DND-41 (cell line): ENCODE measurements at places on chromosomes 5 and 9.

DNA sequence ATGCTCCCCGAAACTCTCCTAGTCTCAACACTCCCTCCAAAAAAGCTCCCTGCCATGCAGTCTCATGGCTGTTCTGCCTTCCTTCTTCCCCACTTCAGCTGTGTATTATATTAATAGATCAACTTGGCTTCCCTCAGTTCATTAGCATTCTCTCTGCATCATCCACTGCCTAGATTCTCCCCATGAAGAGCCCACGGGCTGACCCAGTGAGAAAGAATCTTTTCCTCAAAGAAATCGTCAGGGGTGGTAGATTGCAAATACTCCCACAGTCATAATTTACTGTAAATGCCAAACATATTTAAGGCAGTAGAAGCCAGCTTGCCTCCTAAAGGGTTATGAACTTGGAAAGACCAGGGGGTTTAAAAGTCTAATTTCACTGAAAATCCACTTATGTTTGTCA is 33.5 kb downstream of the GNA14 start:
- no peak for DNase-seq

DNA sequence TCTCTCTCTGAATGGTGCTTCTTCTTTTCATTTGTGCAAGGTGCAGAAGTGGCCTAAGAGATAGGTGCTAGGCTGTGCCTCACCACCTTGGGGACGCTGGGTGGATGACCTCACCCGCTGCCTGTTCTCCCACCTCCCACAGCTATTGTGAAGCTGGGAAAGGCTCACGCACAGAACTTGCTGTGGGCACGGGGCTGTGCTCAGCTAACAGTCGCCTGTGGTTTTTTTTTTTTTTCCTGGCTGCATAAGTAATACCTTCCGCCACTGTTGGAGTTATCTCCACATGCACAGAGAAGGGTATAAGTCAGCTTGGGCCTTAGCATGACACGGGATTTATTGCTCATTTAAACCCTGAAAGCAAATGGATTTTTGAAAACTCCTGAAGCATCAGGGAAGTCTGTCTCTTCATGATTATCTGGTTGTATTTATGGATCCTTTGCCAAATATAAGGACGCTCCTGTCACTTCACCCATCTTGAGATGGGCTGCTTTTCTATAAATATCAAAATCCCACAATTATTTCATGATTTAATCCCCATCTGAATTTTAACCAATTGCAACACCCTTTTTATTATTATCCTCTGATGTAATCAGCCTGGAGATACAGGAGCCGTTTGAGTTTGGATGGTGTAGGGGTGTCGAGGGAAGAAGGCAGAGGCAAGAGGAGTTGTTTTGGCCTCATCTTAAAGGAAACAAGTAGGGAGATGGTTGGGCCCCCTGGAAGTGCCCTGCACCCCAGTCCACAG is 9.0 kb downstream of the DBH start:
- DNase-seq: no peak

DNA sequence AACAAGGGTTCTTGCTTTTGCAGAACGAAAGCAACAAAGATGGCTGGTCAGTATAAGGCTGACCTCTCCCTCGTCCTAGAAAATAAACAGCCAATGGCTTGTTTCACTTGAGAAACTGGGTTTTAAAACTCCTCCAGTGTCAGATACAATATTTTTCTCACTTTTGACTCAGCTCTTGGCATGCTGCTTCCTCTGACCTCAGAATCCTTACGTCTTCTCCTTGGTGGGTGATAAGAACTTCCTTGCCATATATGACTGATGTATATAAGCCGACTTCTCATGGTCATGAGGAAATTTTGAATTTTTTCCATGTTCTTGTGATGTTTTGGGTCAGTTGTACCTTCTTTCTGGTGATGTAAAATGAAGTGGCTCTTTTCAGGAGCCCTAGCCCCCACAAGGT is 3.8 kb downstream of the ZNF618 start:
- no peak for DNase-seq

- DNase-seq: no peak
Measured at GRCh38 chr9:20357037-20357432, 265.3 kb downstream of the MLLT3 start.

DNA sequence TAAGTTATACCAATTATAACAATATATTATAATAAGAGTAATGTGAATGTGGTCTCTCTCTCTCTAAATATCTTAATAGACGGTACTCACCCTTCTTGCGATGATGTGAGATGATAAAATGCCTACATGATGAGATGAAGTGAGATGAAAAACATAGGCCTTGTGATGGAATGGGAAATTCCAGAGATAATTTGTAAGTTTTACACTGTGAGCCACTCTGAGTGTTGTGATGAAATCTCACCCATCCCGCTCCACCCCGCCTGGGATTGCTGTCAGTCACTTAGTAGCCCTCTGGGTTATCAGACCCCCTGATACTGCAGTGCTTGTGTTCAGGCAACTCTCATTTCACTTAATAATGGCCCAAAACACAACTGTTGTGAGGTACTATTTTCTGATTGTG is 10.5 kb downstream of the SUSD3 start:
- no peak for DNase-seq

GRCh38 chr5:44887722-44888121 is 79.0 kb downstream of the MRPS30 start:
- no peak for DNase-seq

- no peak for DNase-seq
Measured at GRCh38 chr5:102765350-102765749, 10.2 kb downstream of the PAM start.

- DNase-seq: no peak
Measured at GRCh38 chr9:113922160-113922559, 46.1 kb downstream of the ZNF618 start.
